ENCODE measurements at places on chromosomes 2 and 18. TPM values are rescaled to one million over a fixed set of nuclear protein-coding genes. Genes with fewer than 3 reads are reported as not detected.

Gene GRP
- total RNA-seq: not detected

Gene RABL2A
- total RNA-seq: 22.0 TPM

Gene LAMA3
- under 0.01 TPM for total RNA-seq

Gene UGT1A5
- total RNA-seq: not detected

Gene SMAD2
- total RNA-seq: 33.7 TPM

Gene PJVK
- 1.7 TPM for total RNA-seq

Gene UGT1A10
- total RNA-seq: not detected

Gene MFSD2B
- 0.36 TPM for total RNA-seq

Gene LBX2
- total RNA-seq: 4.1 TPM

Gene RIOK3
- 46.9 TPM for total RNA-seq

Gene CCDC141
- not detected for total RNA-seq

Gene TLX2
- not detected for total RNA-seq

Gene PLCD4
- 8.9 TPM for total RNA-seq

Gene LTBP1
- 8.7 TPM for total RNA-seq

Gene LONRF2
- total RNA-seq: under 0.01 TPM

Gene ANKRD30BL
- 0.33 TPM for total RNA-seq

Gene REG3G
- not detected for total RNA-seq

Gene MREG
- 41.0 TPM for total RNA-seq

Gene KCNG3
- 0.33 TPM for total RNA-seq

Gene ZDBF2
- total RNA-seq: 6.2 TPM

Gene LBH
- total RNA-seq: 20.3 TPM

Gene IL1F10
- not detected for total RNA-seq

Gene SCN7A
- total RNA-seq: not detected

Gene RAB6C
- total RNA-seq: not detected

Measured in melanocyte of skin (primary cell).